ENCODE measurements at places on chromosomes 4 and X.

GRCh38 chr4:26311633-26312032, 9.2 kb upstream of the RBPJ start:
- no peak for DNase-seq

- no peak for DNase-seq
Observed at GRCh38 chr4:44162538-44163270, 285.9 kb downstream of the KCTD8 start.

GRCh38 chr4:73831569-73831968, 4.9 kb upstream of the CXCL6 start:
- DNase-seq = no peak

- no peak for DNase-seq
Observed at GRCh38 chr4:6689506-6689960, 4.1 kb upstream of the S100P start.

GRCh38 chr4:15188605-15189539, 186.6 kb downstream of the CPEB2 start:
- DNase-seq = no peak

DNA sequence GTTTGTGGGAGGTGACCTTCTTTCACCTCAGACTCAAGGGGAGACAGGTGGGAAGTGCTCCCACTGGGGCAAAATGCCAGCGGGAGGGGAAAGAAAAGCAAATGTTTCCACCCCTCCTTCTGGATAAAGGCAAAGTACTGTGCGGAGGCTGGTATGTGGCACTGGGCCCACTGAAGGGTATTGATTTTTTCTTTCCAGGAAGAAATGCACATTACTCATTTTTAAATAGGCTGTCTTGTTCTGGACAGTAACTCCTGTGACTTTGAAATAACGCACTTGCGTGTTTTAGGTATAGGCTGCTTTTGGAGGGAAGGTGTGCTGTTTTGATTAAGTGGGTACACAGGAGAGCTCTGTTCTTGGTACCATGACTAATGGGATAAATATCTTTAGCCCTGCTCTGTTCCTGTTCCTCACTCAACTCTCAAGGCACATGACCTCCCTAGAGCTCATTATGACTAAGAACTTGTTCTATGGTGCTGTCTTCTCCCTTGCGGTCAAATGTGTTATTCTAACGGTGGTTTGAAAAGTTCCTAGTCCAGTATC, 40.7 kb upstream of the MBTPS2 start:
- DNase-seq = peak; percentile 0

DNA sequence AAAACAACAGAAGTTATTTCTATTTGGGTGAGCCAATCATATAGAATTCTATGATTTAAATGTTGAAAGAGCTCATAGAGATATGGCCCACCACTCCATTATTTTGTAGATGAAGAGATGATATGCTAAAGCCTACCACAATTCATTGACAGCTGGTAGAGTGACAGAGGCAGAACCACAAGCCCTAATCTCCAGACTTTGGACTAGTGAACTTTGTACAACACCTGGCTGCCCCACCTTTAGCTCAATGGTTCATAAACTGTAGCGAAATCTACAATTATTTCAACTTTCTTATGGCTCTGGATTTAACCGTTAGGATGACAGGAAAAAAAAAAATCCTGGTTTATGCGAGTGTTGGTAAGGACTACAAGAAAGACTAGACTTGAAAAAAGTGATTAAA, 50.9 kb downstream of the PRKG2 start:
- no peak for DNase-seq

GRCh38 chr4:8910822-8911315, 39.2 kb upstream of the HMX1 start:
- DNase-seq = no peak

GRCh38 chr4:114211556-114211955, 232.1 kb upstream of the ARSJ start:
- no peak for DNase-seq

DNA sequence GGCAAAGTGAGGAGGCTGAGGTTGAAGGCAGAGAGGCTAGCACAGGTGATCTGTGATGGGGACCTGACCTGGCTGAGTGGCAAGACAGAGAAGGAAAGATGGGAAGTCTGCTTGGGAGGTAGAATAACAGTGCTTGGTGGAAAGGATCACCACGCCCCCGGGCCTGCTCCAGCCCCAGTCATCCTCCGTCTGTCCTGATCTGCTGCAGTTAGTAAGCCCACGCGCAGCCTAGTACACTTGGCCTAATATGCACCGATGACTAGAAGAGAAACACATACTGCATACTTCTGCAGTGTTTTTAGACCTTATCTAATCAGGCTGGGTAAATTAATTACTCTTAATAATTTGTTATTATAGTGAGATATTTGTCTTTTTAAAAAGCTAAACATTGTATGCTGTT, 103.7 kb upstream of the KLF3 start:
- no peak for DNase-seq

DNA sequence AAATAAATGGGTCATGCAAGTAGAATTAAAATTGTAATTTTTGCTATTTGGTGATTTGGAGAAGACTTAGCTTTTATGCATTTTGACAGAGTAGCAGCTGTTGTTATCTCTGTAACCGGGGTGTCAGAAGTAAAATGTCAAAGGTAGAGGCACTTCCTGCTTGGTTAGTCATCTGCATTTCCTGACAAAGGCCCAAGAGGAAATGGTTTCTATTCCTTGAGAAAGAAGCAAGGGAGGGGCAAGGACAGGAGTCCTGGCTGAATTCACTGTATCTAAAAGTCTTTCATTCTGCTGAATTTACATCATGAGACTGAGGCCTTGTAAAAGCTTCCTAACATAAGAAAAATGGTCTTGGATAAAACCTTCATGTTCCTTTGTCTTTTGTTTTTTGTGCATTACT, 550.9 kb upstream of the BOD1L1 start:
- no peak for DNase-seq

DNA sequence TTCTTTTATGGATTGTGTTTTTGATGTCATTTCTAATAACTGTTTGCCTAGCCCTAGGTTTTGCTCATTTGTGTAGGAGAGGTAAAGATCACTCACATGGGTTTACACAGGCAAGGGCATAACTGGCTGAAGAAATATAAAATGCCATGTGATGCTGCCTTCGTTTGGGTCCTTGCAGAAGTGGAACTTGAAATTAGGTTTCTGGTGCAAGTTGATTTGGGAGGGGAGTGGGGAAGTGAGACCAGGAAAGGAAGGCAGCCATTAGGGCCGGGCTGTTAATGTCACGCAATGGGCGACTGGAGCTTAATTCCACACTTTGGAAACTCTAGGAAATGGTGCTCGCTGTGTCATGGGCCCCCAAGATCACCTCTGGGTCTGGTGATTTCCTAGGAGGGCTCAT, 14.5 kb downstream of the CLCN4 start:
- no peak for DNase-seq

- DNase-seq = no peak
Observed at GRCh38 chrX:150753357-150753756, 60.2 kb downstream of the MTMR1 start.

- DNase-seq = no peak
Observed at GRCh38 chr4:128477540-128477939, 189.9 kb upstream of the PGRMC2 start.

GRCh38 chr4:164621886-164622521, 131.9 kb upstream of the SMIM31 start:
- DNase-seq = no peak
